ENCODE measurements at places on chromosomes 6 and 20.

DNA sequence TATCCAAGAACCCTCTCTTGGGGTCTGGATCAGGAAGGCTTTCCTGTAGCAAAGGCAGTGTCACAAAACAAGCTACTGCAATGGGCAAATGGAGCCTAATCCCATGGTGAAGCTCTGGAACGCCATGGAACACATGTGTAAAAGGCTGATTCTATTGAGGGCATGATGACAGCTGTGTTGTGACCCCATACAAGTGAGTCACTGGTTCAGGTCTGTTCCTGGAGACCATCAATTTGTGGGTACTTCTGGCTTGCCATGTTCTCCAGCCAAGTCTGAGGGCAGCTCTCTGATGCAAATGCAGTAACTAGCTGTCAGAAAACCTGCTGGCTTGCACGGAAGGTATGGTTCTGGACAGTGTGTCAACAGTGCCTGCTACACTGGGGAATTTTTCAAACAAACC, 33.3 kb upstream of the ECHDC1 start:
- no peak for DNase-seq

- no peak for DNase-seq
These were observed 43.2 kb downstream of the TMEM242 start for GRCh38 chr6:157280157-157280556.

DNA sequence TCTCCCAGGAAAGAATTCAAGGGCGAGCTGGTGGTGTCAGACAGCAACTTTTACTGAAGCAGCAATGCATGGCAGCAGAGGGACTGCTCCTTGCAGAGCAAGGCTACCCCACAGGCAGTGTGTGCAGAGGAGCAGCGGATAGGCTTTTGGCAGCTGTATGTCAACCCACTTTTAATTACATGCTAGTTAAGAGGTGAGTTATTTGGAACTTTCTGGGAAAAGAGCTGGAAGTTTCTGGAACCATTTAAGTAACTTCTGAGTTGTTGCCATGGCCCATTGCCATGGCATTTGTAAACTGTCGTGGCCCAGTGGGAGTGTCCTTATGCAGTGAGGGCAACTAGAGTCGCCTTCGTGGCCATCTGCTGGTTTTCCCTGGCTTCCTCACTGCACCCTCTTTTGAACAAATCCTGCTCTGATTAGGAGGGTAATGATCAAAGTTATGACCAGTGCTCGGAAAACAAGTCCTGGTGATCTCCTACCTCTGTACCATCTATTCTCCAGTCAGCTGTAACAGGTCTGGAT, 34.0 kb downstream of the BPIFB4 start:
- peak; percentile 36 for DNase-seq

DNA sequence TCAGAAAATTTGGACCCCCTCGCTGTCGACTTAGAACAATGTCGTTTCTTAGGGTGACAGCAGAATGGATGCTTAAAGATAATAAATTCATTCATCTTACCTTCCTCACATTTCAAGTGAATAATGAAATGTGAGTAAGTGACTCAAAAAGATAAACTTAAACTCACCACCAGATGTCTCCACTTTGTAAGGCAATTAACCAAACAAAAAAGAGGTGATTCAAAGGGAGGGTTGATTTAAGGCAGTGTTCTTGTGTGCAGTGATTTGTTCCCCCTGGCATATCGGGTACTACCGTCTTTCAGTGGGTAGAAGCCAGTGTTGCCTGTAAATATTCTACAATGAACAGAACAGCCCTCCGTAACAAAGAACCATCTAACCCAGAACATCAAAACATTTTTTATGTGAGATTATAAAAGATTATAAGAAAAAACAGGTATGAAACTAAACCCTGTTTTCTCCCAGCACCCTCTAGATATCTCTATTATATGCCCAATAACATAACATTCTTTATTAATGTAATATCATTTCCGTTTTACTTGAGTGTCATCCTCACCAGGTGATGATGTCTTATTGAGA, 589.7 kb downstream of the CBLN4 start:
- DNase-seq, result peak; percentile 0

DNA sequence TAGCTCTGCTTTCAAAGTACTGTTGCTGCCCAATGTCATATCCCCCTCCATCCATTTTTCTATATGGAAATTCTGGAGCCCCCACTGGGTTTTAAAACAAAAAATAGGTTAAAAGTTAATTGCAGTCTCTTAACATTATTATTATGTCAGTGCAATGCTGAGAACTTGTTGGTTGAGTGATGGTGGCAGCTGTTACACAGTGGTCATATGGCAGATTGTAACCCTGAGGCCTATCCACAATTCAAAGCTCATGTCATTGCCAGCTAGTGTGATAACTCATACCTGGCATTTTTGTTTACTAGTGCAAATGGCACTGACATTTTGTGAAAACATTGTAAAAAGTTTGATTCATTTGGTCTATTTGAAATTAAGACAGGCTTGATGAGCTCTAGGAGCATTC, 305.7 kb upstream of the FLRT3 start:
- DNase-seq, result no peak

- no peak for DNase-seq
These were observed 510.8 kb upstream of the POU3F2 start for GRCh38 chr6:98323605-98324004.

DNA sequence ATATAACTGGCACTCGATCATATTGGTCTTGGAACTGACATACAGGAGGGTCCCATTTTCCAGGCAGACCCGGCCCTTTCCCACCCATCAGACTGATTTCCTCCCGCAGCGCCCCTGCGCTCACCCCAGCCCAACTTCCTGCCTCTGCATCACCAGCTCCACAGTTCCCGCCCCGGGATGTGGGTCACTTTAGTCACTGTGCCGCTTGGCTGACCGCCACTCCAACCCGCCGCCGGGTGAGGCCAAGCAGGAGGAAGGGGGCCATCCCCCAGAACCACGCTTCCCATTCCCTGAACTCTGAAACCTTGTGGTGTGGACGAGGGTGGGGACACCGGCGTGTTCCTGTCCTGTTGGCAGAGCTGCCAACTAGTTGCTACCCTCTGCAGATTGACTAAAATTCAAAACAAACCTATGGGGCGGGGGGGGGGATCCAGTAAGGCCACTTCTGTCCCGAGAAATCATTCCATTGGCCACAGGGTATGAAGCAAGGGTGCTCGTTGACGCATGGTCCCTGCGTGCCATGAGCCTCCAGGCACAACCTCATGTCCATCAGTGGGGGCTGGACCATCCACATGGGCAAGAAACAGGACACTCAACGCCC, 12.3 kb downstream of the TGM2 start:
- DNase-seq, result no peak

DNA sequence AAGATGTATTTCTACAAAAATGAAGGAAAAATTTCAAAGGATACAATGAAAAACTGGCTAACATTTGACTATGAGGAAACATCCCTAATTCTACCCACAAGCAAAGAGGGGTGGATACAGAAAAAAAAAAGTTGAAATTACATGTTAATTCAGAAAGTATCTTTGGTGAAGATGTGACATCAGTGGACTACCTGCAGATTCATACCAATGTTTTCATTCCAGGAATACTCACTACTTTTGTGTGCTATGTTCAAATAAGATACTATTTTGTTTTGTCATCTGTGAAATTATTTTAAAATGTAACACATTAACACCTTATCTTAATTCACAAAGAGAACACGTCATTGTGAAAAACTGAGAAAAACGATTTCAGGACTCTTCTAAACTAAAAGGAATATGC, 159.3 kb upstream of the SHLD1 start:
- no peak for DNase-seq

GRCh38 chr6:55882718-55883569, 7.6 kb upstream of the BMP5 start:
- DNase-seq, result peak; percentile 35

DNA sequence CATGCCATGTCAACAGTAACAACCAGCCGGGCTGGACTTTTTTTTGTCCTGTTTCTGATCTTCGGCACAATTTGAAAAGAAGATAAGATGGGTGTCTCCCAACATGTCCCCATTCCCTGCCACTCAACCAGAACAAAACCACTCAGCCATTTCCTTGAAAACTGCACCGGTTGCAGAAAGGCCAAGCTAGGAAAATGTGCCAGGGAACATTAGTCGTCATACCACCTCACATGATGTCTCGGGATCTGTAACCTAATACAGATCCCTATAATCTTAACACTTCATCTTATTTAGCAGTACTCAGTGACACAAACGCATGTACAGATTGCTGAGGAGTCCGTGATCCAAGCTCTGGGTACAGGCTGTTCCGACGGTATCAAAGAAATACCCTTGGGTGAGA, 46.5 kb downstream of the ALDH8A1 start:
- no peak for DNase-seq

DNA sequence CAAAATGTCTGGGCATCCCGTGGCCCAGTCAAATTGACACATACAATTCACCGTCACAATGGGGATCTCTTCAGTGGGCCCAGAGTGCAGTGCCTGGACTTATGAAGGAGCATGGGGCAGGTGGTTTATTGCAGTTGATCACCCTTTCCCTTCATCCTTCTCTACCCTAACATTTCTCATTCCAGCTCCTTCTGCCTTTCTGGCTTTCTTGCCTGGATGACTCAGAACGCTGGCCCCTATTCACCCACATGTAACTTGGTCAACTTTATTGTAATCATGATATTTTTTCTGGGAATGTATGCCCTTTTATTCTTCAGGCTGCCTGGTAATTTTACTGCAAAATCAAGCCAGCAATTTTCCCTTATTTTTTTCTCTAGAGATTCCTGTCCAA, 179.9 kb upstream of the DTNBP1 start:
- DNase-seq, result peak; percentile 20

DNA sequence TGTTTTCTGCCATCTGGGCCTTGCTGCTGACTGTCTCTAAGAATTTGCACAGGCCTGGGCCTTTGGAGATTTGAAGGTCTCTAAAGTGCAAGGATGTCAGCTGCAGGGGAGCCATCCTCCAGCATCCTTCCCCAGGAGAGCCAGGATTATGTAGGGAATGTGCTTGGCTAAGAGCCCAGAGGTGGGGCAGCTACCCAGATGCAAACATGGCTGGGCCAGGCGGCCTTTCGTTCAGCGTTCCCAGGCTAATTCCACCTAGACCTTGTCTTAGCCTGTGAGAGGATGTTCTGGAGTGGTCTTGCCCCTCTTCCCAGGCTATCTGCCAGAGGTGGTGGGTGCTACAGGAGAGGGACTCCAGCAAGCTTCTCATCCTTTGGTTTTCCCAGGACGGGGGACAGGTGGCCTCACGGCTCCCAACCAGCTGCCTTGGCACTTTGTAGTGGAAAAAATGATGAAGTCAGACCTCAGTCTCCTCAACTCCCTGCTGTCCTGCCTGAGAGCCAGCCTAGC, 7.7 kb upstream of the PTGIS start:
- DNase-seq, result peak; percentile 63

GRCh38 chr6:44223319-44224028, at the start of gene SLC29A1:
Gene SLC29A1, plus strand, starts transcription at chr6:44223595. Its CDS starts 3,719 bp downstream, at chr6:44227314.
- DNase-seq, result no peak

DNA sequence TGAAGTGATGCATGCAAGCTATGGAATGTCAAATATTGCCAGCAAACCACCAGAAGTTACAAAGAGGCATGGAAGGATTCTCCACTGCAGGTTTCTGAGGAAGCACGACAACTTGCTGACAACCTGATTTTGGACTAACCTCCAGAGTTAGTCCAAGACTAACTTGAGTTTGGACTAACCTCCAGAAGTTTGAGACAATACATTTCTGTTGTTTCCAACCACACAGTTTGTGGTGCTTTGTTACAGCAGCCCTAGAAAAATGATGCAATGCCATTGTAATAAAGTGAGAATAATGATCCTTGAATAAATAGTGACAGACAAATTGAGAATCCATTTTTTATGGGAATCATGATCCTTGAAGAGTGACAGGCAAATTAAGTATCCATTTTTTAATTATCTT, 169.9 kb upstream of the HDDC2 start:
- DNase-seq, result no peak

GRCh38 chr6:142035890-142036289, 96.8 kb upstream of the GJE1 start:
- DNase-seq, result no peak

DNA sequence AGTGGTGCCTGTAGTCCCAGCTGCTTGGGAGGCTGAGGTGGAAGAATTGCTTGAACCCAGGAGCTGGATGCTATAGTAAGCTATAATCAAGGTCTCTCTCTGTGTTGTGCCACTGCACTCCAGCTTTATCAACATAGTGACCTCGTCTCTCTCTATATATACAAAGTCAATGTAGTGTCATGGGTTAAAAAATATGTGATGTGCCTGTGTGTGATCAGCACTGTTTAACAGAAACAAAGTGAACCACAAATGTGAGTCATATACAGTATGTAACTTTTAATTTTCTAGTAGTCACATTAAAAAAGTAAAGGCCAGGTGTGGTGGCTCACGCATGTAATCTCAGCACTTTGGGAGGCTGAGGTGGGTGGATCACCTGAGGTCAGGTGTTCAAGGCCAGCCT, 85.3 kb upstream of the RNF24 start:
- no peak for DNase-seq

- no peak for DNase-seq
These were observed 996 bp upstream of the SEC23B start for GRCh38 chr20:18506744-18507143.

- peak; percentile 93 for DNase-seq
These were observed 91.1 kb upstream of the HIVEP1 start for GRCh38 chr6:11921017-11921438.

- peak; percentile 91 for DNase-seq
These were observed 3.1 kb downstream of the PXDC1 start for GRCh38 chr6:3748208-3749066.

GRCh38 chr6:83097204-83097603, 29.7 kb downstream of the DOP1A start:
- peak; percentile 19 for DNase-seq

- no peak for DNase-seq
These were observed 475.3 kb upstream of the SOX4 start for GRCh38 chr6:21118216-21118780.

GRCh38 chr20:18802012-18802634, 11.5 kb upstream of the SCP2D1 start:
- no peak for DNase-seq

DNA sequence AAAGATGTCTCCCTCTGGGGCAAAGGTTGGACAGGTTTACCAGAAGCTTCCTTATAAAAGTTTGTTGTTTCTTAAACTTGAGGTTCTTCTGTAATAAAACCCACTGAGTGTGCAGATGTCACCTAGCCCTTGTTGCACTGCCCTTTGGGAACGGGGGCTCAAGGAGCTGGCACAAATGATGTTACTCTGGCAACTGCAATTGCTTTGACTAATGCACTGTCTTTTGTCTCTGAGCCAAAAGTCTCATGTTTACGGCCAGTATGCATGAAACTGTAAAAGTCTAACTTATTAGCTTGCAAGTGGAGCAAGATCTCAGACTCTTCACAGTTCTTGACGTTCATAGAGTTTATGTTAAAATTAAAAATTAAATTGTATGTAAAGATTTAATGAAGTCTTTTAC, 655.7 kb downstream of the EPHA7 start:
- no peak for DNase-seq

Data from AG10803 (cell line).